ENCODE measurements at places on chromosomes 1 and 21.

- DNase-seq = no peak
These were observed at the start of gene NOS1AP for GRCh38 chr1:162069334-162070093. Gene NOS1AP, plus strand, starts transcription at chr1:162069691. Its CDS starts 487 bp downstream, at chr1:162070178.

- DNase-seq = peak; percentile 80
These were observed 26.9 kb upstream of the SH3D21 start for GRCh38 chr1:36279110-36279788.

DNA sequence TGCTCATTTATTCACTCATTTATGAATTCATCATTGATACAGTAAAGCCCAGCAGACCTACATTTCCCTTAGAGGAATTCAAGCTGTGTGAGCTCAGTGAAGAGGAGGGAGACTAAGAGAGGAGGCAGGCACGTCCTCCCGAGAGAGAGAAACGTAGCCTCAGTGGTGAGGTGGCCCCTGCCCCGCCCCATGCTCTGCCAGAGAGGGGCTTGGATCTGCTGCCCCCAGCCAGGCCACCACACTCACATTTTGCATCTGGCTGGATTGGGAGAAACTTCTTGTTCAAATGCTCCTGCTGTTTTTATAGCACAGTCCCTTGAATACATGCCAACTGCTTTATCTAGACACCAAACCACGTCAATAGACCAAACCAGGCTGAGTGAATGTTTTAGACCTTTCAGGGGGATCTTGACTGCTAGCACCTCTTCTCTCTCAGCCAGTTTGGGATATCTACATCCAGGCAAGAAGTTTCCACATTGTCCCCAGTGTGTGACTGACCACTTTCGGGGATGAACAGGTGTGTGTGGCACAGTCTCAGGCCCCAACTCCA, 67.7 kb upstream of the AJAP1 start:
- DNase-seq = no peak

DNA sequence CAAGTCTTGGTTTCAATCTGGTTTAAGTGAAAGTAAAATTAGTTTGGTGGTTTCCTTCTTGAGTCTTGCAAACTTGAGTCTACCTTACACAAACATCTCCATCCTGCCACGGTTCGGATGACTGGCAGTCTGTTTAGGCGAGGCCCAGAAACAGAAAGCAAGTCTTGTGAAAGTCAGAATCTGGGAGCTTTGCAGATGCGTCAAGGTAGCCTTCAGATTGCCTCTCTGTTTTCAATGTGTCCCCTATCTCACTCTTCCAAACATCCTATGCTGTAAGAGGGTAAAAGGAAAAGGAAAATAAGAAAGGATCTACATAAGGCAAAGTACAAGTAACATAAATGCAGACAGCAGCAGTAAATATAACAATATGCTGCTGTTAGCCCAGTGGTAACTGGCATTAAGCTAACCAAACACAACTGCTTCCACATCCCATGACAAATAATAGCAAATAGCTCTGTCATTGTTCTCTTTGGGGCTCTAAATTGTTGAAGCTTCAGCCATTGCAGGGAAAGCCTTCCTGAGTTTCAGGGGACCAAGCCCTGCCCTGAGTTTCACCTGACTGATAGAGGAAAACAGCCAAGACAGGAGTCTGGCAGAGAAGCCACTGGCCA, 26.2 kb upstream of the C1orf105 start:
- no peak for DNase-seq

- no peak for DNase-seq
These were observed 736 bp upstream of the ZMPSTE24 start for GRCh38 chr1:40257313-40257687.

DNA sequence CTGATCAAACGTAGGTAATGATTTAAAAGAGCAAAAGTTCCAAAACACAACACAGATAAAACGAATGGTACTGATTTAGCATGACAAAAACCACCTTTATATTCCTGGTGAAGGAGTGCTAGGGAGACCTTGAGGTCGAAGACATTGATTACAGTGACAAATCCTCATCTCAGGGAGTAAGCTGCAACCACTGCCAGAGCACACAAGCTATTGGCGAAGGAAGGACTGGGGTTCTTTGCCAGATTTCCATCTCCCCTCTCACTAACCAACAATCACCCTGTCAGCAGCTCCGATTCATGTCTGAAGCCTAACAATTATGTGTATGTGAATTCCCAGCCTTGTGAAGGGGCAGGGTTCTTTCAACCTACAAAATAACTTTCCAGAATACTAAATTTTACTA, 40.2 kb upstream of the DMRTB1 start:
- no peak for DNase-seq

DNA sequence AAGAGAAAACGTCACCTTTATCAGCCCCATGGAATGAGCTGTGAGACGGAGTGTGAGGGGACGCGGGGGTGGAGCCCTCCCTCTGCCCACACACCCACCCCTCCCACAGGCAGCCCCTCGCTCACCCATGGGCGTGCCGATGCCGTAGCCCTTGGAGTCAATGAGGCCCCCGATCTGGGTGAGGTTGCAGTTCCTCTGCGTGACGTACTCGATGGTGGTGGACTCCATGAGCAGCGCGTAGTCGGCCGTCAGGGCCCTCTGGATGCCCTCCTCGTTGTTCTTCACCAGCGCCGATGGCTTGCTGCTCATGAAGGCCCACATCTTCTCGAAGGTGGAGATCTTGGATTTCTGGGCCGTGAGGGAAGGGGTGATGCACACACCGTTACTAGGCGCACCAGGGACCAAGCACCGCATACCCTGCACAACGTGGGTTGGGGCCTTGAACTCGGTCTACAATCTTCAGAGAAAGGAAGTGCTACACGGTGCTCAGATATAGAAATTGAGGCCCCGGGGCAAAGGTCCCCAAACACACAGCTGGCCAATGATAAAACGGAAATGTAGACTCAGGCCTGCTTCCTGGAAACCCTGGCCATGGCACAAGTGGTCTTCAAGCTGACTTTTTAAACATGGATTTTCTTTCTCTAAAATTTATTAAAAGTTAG, 228.2 kb downstream of the GRIK3 start:
- no peak for DNase-seq

- peak; percentile 49 for DNase-seq
These were observed 42.6 kb downstream of the AHDC1 start for GRCh38 chr1:27561124-27561899.

All from fibroblast of the aortic adventitia (primary cell).